NK-92 treated with Interleukin-12 subunit alpha and Interleukin-12 subunit beta, amount 100 ng/mL, for 24 hours (cell line): ENCODE measurements at places on chromosomes 13 and 19.

DNA sequence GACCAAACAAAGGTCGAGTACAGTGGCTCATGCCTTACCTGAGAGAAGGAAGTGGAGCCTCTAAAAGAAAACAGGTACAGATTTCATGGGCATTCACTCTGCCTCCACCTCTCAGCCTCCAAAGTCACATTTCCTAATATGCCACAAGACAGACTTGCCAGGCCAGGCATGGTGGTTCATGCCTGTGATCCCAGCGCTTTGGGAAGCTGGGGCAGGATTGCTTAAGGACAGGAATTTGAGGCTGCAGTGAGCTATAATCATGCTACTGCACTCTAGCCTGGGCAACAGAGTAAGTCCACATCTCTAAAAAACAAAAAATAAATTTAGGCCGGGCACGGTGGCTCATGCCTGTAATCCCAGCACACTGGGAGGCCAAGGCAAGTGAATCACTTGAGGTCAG lies 10.9 kb upstream of the DNMT1 start:
- no peak for DNase-seq

DNA sequence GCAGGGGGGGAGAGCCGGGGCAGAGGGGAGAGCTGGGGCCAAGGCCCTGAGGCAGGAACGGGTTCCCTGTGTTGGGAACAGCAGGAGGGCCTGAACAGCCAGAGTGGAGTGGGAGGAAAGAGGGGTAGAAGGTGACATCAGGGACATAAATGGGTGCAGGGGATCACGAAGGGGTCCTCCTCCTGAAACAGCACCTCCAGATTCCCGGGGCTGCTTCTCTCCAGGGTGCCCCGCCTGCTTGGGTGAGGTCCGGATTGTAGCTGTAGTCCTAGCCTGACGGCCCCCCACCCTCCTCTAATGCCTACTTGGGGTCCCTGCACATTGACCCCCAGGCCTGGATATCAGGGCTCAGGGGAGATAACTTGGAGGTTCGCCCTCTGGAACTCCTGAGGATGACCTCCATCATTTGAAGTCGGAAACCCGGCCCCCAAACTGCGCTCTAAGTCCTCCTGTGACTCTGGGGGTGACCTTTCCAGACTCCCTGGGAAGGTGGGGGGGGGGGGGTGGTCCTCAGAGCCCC lies 473 bp upstream of the SCN1B start:
- no peak for DNase-seq

DNA sequence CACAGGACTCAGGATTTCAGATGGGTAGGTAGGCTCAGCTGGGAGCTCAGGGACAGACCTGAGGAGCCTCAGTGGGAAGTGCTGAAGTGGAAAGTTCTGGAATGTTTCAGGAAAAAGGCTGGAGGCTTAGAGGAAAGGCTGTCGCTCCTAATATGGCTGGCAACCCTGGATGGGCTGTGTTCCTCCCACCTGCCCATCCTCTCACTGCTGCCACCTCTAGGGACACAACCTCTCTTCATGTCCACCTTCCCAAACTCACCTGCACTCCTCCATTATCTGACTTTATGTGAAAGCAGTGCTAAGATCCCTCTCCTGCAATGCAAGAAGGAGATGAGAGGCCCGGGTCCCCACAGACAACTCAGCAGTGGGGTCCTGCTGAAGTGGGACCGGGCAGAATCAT lies 5.8 kb upstream of the CEACAM21 start:
- DNase-seq: no peak

DNA sequence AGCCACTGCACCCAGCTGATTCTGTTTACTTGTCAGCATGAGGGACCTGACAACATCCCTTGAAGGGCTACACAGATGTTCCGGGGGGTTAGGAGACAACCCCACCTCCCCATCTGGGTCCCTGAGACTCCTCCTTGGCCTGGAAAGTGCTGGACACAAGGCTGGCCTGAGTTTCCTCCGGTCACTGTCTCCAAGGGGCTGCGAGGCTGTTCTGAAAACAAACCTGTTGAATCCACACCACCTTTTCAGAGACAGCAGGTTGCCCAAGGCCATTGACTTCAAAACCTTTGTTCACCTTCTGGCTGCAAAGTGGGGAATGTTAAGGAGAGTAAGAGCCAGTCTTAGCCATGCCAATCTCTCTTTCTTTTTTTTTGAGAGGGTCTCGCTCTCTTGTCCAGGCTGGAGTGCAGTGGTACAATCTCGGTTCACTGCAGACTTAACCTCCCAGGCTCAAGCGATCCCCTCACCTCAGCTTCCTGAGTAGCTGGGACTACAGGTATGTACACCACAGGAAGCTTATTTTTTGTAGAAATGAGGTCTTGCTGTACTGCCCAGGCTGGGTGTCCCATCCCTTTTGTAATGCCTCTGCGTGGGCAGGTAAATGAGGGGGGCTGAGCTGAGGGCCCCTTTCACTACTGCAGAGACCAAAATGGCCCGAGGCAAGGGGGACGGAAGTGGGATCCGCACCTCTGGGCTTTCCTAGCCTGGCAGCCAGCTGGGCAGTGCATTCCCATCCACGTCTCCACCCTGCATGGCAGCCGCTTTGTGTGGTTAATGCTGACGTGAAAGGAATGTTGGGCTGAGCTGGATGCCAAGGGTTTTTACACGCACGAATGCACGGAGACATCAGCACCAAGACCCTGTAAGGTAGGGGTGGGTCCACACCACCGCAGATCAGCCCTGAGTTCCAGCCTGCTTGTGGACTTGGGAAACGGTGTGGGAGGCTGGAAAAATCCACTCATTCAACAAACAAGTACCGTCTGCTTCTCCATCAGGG lies 1.9 kb upstream of the ZNF628 start:
- no peak for DNase-seq

GRCh38 chr19:13937479-13938300 lies 527 bp downstream of the PODNL1 start:
- DNase-seq: no peak

GRCh38 chr19:41619018-41619556 lies 7.8 kb downstream of the CEACAM4 start:
- DNase-seq: no peak

GRCh38 chr19:9836021-9836420 lies 903 bp downstream of the PIN1 start:
- DNase-seq: no peak

DNA sequence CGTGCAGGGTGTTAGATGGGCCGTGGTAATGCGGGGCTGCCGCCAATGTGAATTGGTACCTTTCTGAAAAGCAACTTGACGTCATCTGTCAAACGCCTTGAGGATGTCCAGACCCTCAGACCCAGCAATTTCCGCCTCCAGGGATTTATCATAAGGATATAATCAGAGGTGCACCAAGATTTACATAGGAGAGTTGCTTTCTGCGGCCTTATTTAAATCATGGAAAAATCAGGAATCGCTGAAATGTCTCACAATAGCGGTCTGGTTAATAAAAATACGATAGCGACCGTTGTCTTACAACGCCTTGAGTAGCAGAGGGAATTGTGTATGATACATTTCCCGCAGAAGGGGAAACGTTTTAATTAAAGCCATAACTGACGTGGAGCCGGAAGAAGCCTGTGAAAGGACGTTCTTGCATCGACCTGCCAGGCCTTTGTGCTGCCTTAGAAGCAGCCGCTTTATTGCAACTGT lies 32.3 kb upstream of the NDUFS7 start:
- no peak for DNase-seq

- DNase-seq: no peak
Measured at GRCh38 chr19:15640904-15641597, 354 bp downstream of the CYP4F3 start.

DNA sequence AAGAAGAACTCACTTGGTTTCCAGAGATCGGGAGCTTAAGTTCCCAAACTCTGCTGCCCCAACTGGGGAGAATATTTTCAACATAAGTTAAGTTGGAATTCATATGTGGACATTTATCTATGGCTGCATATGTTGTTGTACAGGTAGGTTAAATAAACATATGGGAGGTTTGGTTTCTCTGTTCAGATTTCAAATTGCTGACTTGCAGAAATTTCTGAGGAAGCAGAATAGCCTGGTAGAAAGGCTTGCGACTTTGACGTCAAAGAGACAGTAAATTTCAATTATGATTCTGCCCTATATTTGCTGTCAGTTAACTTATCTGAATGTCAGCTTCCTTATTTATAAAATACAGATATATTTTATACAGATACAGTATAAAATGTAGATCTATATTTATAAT lies 40.0 kb upstream of the TPP2 start:
- DNase-seq: no peak

- DNase-seq: peak; percentile 52
Measured at GRCh38 chr19:29714953-29715700, at the start of gene C19orf12. Gene C19orf12, minus strand, starts transcription at chr19:29715261. Its CDS starts 6,848 bp downstream, at chr19:29708413.

- no peak for DNase-seq
Measured at GRCh38 chr13:42258747-42259146, 13.2 kb upstream of the AKAP11 start.

DNA sequence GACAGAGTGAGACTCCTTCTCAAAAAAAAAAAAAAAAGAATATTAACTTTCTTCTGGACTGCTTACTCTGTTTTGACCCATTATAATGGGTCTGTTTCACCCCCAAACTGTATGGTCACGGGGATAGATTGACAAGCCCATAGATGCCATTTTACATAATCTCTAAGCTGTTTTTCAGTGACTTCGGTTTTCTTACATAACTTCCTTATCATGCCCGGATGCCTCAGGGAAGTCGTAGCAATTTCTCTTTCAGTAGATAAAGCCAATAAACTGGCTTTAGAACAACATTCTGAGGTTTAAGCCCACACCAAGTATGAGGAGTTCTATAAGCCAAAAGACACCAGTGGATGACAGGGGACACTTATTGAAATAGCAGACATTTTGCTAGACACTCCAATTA lies 5.9 kb upstream of the ZNF254 start:
- DNase-seq: no peak

GRCh38 chr13:29975283-29975682 lies 124.9 kb upstream of the UBL3 start:
- DNase-seq: no peak

DNA sequence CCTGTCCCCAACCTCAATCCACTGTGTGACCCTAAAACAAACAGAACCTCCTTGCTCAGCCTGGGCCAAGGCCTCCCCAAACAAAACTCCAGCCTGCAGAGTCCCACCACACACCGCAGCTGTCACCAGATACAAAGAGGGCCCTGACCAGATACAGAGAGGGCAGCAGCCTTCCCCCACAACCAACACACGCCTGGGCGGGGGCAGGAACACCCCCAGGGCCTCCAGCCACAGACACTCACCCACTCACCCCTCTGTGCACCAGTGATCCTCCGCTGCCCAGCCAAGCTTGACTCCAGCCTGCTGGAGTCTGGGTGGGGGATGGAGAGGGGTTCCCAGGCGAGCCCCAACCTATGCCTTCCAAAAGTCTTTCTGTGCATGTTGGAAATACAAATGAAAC lies 5.9 kb upstream of the CIRBP start:
- DNase-seq: no peak

GRCh38 chr13:24630851-24631620 lies 49.2 kb upstream of the ATP12A start:
- DNase-seq: no peak

GRCh38 chr13:27783111-27783510 lies 9.2 kb upstream of the GSX1 start:
- DNase-seq: no peak

GRCh38 chr19:3687774-3688706 lies 12.2 kb downstream of the PIP5K1C start:
- no peak for DNase-seq

GRCh38 chr19:19081642-19082151 lies 17.9 kb downstream of the SLC25A42 start:
- DNase-seq: no peak

DNA sequence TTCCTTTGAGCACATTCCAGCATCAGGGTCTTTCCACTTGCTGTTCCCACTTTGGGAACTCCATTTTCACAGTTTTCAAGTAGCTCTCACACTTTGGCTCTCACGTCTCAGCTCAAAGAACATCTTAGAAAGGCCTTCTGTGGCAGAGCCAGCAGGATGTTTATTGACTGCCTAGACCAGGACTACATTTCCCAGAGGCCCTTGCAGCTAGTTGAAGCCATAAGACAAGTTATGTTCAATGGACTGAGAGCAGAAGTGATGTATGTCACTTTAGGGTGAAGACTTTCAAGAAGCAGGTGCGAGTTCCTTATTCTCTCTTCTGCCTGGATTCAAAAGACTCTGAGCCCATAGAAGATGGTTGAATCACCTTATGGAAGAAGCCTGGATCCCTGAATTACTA lies 4.3 kb upstream of the HAUS5 start:
- DNase-seq: no peak

GRCh38 chr13:68982961-68983619 lies 1124.5 kb upstream of the ATXN8OS start:
- DNase-seq: no peak

- DNase-seq: no peak
Measured at GRCh38 chr19:35587321-35587720, 1.3 kb downstream of the PMIS2 start.

DNA sequence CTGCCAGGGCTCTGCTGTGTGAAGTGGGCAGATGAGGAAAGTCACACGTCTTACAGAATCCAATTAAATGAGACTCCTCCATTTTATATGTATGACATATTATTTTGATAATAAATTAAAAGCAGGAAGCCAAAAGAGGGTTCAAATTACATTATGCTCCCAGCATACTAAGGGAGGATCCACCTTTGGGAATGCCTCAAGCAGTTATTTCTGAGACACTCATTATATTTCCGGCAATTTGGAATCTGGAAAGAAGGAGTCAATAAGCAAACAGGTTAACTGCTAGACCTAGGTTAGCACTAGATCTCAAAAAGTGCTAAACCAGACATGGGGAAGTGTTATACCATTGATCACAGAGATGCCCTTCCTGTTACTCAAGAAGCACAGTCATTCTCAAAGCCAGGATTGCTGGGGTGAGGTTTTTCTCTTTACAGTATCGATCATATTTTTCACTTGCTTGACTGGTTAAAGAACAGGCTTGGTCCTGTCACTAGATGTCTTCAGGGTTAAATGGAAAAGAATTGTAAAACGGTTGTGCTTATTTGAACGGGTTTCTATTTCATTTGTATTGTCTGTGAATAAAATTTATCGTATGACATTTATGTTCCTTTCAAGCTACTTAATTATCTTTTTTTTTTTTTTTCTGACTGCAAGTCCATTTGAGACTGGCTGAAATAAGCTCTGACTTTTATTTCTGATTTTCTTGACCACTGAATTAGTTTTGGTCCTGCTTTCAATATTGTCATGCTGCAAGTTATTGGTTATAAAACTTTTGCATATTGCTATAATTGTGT lies 523.2 kb downstream of the KLF12 start:
- no peak for DNase-seq

DNA sequence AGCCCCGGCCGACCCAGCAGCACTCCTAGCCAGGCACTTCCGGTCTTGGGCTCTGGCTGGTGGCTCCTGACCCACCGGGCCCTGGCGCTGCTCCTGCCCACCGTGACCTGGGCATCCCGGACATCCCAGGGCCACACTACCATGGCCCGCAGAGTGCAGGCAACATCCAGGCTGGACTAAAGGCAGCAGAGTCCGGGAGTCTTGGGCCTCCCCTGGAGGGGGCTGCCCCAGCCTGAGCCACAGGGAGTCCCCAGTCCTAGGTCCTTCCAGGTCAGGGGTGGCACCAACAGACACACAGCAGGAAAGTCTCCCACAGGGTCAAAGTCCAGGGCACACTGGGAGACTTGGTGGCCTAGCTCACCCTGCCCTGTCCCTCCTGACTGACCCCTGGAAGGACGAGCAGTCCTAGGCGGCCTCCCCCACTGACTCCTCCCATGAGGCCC lies 10.8 kb downstream of the LSM4 start:
- no peak for DNase-seq
